ENCODE measurements at places on chromosomes 6 and 20.

DNA sequence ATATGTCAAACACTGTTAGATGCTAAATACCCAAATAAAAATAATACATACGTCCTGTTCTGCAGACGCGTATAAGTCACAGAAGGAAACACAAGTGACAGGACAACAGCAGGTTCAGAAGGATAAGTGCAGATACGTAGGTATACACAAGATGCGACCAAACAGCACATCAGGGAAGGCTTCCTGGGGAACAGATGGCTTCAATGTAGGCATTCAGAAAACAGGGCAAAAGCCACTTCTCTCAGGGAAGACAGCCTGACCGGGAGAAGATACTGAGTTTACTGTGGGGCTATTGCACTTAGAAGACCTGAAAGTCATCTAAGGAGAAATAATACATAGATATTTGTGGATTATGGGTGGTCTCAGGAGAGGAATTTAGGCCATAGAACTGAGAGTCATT is 1.9 kb downstream of the HLA-DPA1 start:
- DNase-seq: no peak

DNA sequence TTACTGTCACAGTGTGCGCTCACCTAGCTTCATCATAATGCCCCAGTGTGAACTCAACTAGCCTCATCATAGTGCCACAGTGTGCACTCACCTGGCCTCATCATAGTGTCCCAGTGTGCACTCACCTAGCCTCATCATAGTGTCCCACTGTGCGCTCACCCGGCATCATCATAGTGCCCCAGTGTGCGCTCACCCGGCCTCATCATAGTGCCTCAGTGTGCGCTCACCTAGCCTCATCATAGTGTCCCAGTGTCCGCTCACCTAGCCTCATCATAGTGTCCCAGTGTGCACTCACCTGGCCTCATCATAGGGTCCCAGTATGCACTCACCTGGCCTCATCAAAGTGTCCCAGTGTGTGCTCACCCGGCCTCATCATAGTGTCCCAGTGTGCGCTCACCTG is 10.6 kb downstream of the TMEM242 start:
- no peak for DNase-seq

- DNase-seq: no peak
Observed at GRCh38 chr6:91447081-91447480, 860.2 kb upstream of the MAP3K7 start.

- no peak for DNase-seq
Observed at GRCh38 chr6:64489763-64490162, 854.2 kb downstream of the PHF3 start.

GRCh38 chr6:169991913-169992312 is 240.5 kb downstream of the ERMARD start:
- DNase-seq: no peak

DNA sequence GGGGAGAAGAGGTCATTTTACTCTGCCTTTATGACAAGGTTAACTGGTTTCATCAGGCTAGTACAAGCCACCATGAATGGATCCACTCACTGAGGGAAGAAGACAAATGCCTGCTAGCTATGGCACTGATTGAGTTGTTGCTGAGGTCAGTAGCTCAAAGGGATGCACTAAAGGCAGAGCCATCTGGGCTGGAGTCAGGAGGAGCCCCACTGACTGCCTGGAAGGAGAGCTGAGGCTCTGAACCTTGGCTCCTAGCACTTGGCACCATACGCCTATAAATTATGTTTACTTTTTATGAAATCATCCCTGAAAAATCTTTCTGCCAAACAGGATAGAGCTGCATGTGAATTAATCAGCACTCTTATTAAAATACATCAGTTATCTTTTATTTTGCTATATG is 104.6 kb downstream of the DTD1 start:
- DNase-seq: no peak

GRCh38 chr20:8156235-8157079 is 24.4 kb downstream of the PLCB1 start:
- DNase-seq: peak; percentile 4

Data from activated T-cell treated with anti-CD3 and anti-CD28 coated beads, Interleukin-2, amount 50 U/mL, for 72 hours (primary cell).